ENCODE measurements at places on chromosomes 3 and 15.

GRCh38 chr3:171700157-171700556 is 110.1 kb downstream of the PLD1 start:
- DNase-seq = no peak

- DNase-seq = no peak
These were observed 437 bp downstream of the KLF13 start for GRCh38 chr15:31326875-31327668.

DNA sequence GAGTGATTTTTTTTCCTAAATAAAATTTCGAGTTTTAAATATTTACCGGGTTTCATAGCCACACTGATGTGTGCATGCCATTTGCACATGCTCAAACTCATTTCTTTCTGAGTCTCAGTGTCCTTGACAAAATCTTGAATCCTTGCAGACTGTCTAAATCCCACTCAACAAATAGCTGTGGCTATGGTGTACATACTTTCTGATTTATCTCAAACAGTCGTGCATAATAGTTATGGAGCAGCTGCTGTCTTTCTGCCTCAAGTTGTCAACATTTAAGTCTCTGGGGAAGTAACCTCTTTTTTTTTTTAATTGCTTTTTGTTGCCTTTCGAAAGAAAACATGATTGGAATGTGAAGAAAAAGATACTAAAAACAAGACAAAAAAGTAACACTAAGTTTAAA is 52.8 kb upstream of the UTS2B start:
- DNase-seq = peak; percentile 70

DNA sequence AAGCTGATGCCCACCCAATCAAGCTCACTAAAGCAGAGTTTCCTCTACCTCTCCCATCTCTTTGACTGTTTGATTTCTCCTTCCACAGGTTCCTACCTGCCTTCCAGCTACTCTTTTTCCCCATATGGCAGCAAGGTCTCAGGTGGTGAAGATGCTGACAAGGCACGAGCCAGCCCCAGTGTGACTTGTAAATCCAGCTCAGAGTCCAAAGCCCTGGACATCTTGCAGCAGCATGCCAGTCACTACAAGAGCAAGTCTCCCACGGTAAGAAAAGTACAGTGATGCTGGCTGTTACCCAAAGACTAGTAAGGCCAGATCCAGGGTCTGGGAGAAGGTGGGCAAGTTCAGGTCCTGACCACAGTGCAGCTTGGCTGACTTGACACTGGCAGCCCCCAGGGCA is 95.3 kb downstream of the RBPMS2 start:
- no peak for DNase-seq
